ENCODE measurements at places on chromosomes 11 and 22.

DNA sequence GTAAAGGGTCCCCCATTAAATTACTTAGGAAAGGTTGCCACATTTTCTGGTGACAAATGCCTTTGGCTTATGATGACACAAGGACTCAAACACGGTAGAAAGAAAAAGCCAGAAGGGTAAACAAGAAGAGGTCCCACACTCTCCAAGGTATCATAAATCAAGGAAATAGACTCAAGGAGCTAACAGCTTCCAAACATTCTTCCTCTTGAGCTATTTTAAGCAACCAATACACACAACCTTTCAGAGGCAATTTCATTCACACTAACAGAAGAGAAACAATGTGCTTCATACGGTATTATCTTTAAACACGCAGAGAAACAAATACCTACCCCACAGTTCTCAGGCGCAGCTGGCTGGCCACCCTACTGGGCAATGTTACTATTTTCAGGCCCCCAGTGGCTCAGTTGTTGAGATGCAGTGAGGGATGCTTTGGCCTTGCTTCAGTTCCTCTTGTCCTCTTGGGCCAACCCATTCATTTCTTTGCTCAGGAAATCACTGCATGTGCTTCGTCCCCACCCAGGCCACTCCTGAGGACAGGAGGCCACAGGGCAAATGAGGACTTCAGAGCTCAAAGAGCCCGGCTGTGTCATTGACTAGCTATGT lies 15.8 kb downstream of the ABTB2 start:
- no peak for DNase-seq

GRCh38 chr11:113992459-113993110 lies 17.7 kb downstream of the HTR3A start:
- DNase-seq, result peak; percentile 29

- peak; percentile 54 for DNase-seq
Observed at GRCh38 chr11:17600316-17601255, 53.5 kb downstream of the OTOG start.

GRCh38 chr22:19981961-19982920 lies 34.4 kb downstream of the ARVCF start:
- DNase-seq, result no peak

- DNase-seq, result no peak
Observed at GRCh38 chr22:19775496-19776325, 15.1 kb downstream of the TBX1 start.
